ENCODE measurements at places on chromosomes 2 and 18.

- no peak for DNase-seq
Measured at GRCh38 chr2:60520151-60520876, 33.1 kb downstream of the BCL11A start.

DNA sequence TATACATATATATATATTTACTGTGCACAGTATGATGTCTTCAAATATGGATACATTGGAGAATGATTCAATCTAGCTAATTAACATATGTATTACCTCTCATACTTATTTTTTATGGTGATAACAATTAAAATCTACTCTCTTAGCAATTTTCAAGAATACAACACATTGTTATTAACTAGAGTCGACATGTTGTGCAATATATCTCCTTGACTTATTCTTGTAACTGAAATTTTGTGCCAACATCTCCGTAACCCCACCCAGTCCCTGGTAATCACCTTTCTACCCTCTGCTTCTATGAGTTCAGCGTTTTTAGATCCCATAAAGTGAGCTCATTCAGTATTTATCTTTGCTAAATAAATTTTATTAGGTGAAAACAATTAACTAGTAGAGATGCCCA lies 216.4 kb upstream of the TMEM200C start:
- no peak for DNase-seq

- no peak for DNase-seq
Measured at GRCh38 chr18:49905771-49906170, 92.4 kb upstream of the ACAA2 start.

- DNase-seq = no peak
Measured at GRCh38 chr2:9830685-9831410, 12.4 kb upstream of the TAF1B start.

- DNase-seq = no peak
Measured at GRCh38 chr18:28792404-28793086, 615.6 kb upstream of the CDH2 start.

- no peak for DNase-seq
Measured at GRCh38 chr2:214311031-214311533, 99.8 kb upstream of the VWC2L start.

DNA sequence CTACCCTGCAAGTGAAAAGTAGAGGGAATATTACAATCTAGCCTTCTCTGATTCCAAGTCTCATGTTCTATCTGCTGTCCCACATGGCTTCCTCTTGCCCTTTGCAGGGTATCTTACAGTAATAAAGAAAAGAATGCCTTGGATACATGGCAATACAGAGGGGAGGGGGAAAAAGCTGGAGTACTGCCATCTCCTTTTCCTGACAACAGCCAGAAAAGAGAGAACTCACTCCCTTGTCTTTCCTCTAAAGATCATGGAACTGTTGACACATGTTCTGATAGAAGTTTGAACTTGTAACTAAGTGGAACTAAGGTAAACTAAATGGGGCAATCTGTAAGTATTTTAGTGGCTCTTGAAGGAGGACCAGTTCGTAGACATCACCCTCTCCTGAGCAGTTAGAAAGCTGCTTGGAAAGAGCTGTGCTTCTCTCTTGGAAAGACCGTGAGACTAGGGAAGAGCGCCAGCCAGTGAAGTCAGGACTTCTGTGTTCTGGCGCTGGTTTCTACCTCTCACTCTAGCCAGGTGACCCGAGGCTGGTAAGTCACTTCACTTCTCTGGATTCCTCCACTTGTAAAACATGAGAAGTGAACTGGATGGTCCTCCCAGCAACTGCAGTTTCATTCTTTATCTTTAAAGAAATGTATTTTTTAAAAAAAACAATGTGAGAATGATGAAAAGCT lies 242.3 kb upstream of the FOSL2 start:
- no peak for DNase-seq

GRCh38 chr18:980586-980985 lies 75.9 kb downstream of the ADCYAP1 start:
- DNase-seq = no peak

DNA sequence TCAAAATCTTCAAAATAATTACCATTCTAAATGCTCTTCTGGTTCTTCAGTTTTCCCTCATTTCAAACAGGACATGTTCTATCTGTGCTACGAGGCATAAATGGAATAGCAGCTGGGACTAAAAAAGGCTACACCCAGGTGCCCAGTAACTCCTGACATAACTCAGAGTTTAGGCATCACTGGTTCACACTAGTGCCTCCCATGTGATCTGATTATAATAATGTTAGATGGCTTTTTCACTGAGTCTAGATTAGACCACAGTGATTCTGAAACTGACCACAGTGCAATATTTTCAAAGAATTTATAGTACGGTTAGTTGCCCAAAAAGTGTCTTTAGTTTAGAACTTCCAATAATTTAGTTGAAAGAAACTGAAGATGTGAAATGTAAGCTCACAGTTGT lies 123.3 kb downstream of the CCBE1 start:
- DNase-seq = no peak

- DNase-seq = no peak
Measured at GRCh38 chr18:68623342-68623741, 91.6 kb downstream of the TMX3 start.

- DNase-seq = no peak
Measured at GRCh38 chr2:120764492-120764891, 28.8 kb downstream of the GLI2 start.

DNA sequence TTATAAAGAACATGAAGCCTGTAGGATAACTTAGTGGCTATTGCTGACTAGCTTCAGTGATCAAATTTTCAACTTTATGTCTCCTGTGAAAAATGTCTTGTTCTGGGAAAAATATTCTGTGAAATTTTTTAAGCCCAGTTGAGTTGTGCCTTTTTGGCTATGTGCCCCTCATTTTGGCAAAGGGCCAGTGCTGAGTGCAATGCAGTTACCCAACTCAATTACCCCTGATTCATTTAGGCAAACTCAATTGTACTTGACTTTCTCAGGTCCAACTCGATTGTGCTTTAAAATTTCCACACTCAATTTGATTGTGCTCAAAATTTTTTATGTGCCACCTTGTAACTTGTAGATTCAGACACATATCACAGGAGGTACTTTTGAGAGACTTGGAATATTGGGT lies 548.8 kb upstream of the NRP2 start:
- DNase-seq = no peak

GRCh38 chr18:58080451-58080850 lies 36.4 kb downstream of the NEDD4L start:
- DNase-seq = no peak

Measured in activated gamma-delta T cell (primary cell).